Stimulated activated CD4-positive, alpha-beta T cell treated with anti-CD3 and anti-CD28 coated beads, TNF-alpha, amount 100 ng/mL, for 48 hours (primary cell): ENCODE measurements at places on chromosomes 6 and 20.
A peak's percentile ranks its signal among the peaks of the same experiment; 100 is the strongest.

DNA sequence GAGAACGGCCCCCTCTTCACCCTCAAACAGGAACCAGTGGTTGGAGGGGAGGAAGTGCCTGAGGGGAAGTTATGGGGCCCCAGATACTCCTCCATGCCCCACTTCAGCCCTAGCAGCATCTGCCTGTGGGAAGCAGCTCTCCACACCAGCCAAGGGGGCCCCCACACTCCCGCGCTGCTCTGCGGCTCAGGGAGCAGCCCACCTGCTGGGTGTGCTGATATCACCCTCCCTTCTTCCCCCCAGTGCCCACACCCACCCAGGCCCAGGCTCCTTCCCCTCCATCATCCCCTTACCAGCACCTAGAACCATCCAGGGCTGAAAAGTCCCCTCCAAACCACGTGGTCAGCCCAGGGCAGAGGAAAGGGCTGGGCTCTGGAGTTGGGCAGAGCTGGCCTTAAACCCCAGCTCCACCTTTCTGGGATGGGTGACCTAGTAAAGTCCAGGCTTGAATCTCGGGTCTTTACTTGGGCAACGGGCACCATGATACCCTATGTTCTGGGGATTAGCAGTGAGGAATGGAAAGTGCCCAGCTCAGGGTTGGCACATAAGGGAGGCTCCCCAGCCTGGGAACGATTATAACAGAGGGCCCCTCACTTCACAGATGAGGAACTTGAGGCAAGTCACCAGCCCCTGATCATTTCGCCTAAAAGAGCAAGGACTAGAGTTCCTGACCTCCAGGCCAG is 663 bp downstream of the LST1 start:
- no peak for DNase-seq

- no peak for DNase-seq
These were observed 30.9 kb downstream of the KIAA1755 start for GRCh38 chr20:38229376-38230252.

DNA sequence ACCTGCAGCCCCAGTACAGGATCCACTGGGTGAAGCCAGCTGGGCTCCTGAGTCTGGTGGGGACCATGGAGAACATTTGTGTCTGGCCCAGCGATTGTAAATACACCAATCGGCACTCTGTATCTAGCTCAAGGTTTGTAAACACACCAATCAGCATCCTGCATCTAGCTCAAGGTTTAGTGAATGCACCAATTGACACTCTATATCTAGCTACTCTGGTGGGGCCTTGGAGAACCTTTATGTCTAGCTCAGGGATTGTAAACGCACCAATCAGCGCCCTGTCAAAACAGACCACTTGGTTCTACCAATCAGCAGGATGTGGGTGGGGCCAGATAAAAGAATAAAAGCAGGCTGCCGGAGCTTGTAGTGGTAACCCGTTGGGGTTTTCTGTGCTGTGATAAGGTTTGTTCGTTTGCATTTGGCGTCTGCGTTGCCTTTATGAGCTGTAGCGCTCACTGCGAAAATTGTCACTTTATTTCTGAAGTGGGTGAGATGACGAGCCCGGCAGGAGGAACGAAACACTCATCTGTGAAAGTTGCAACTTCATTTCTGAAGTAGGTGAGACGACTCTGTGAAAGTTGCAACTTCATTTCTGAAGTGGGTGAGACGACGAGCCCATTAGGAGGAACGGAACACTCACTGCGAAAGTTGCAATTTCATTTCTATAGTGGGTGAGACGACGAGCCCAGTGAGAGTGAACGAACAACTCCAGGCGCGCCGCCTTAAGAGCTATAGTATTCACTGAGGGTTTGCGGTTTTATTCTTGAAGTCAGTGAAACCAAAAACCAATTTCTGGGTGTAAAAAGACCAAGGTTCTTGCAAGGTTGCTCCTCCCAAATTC is 31.1 kb downstream of the SERPINB6 start:
- DNase-seq: peak; percentile 82

DNA sequence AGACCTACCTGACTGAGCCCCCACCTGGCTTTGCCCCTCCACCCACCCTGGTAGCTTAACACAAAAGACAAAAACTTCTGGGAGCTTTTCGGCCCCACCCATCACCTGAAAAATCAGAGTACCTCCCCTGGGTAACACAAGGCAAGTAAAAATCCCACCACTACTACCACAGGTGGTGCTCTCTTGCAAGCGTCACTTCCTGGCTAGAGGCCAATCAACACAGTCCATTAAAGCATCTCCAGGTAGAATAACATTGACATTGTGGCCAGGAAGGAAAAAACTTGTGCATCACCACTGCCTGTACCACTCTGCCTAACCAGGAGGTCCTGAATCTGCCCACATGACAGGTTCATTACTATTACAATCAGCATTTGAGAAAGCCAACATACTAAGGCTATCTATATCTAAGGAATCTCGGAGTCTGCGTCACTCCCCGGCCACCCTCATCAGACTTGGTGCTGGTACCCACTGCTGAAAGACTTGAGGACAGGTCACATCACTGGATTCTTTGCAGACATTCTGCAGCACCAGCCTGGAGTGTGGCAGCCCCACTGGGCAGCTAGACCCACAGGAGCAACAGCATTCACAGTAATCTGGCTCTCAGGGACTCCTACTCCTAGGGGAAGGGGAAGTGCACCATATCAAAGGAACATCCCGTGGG is 125.9 kb downstream of the CDK19 start:
- DNase-seq: no peak

DNA sequence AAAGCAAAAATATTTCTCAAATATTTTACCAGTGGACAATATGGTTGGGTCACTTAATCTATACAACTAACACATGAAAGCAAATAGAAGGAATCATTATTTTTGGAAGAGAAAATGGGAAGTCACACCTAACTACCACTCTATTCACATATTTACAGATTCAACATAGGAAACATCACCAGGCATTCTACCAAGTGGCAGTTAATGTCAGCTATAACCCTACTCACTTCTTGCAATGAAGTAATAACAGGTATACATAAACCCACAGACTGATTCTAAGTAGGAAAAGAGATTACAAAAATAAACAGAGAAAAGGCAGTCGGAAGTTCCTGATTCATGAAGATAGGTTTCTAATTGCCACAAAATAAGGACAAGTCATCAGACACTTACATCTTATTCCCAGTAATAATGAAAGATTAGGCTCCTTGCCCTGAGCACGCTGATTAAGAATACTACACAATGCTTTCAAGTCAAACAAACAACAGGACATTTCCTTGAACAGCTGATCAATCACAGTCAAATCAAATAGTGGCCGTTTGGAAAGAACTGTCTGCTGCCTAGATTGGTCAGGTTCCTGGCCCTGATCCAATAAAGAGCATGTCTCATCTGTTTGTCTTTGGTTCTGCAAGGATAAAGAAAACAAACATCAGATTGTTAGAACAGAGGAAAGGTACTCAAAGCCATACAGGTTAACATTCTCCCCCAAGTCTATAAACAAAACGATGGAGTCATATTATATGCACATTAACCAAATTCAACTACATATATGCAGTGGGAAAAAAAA is 79.2 kb upstream of the PLN start:
- no peak for DNase-seq

DNA sequence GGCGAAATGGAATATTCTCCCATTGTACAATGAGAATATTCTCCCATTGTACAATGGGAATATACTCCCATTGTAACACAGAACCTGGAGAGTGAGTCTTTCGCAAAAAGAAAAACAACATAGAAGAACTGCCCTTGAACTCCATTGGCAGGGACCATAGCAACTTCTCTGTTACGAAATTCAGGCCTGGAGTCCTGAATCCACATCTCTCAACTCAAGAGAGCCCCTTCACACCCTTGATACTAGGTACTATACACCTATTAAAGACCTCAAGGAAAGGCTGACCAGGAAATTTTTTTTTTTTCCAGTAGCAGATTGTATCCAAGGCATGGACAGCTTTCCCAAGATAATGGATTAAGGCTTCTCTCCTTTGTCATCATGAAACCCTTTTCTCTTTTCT is 1687.0 kb downstream of the GRIK2 start:
- no peak for DNase-seq

DNA sequence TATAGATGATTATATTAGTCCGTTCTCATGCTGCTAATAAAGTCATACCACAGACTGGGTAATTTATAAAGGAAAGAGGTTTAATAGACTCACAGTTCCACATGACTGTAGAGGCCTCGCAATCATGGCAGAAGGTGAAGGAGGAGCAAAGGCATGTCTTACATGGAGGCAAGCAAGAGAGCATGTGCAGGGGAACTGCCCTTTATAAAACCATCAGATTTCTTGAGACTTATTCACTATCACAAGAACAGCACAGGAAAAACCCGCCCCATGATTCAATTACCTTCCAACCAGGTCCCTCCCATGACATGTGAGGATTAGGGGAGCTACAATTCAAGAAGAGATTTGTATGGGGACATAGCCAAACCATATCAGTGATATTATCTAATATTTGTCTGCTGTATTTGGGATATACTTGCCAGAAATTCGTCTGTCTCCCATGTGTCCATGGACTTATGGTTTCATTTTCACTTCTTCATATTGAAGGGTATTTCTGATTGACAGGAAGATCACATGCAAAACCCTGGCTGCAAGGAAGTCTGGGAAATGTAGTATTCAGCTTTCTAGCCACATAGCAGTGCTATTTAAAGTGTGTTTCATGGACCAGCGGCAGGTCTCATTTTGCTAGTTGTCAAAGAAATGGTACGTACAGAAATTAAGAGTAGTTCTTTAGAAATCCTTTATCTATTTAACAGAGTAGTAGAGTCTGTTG is 50.5 kb upstream of the PAK5 start:
- DNase-seq: no peak

DNA sequence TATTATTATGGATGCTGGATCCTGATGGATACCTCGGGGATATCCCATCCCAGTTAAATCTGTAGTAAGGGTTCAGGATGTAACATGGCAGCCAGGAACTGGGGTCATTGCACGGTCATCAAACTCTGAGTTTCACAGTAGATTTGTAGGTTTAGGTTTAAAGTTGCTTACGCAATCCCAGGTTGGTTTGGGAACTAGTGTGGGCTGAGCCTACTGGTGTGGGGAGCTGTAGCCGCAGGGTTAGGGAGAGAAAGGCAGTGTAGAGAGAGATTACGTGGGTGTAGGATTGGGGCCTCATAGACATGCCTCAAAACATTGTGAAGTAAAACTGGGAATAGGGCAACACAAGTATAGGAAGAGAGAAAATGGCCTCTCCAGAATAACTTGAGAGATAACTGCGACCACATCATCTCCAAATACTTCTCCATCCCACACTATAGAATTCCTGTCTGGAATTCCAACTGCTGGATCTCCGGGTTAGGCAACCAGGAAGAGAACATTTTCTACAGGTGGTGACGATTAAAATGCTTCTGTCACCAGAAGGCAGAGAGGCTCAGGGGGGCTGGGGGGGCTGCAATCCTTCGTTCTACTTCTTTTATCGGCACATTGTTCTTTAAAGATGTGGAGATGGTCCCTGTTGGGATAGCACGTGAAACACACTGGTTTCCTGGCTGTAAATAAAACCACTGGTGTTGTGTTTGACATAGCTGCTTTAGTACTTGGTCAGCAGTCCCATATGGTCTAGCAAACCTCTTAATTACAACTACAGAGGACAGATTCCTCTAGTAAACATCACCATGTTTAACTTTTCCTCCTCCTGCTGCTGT is 44.9 kb upstream of the TMEM170B start:
- DNase-seq: no peak

GRCh38 chr6:14228571-14228970 is 111.0 kb downstream of the CD83 start:
- DNase-seq: peak; percentile 63
